ENCODE measurements at places on chromosomes 12 and 14.
A peak's percentile ranks its signal among the peaks of the same experiment; 100 is the strongest.

GRCh38 chr12:32477714-32478113, 78.4 kb downstream of the FGD4 start:
- DNase-seq, result no peak

DNA sequence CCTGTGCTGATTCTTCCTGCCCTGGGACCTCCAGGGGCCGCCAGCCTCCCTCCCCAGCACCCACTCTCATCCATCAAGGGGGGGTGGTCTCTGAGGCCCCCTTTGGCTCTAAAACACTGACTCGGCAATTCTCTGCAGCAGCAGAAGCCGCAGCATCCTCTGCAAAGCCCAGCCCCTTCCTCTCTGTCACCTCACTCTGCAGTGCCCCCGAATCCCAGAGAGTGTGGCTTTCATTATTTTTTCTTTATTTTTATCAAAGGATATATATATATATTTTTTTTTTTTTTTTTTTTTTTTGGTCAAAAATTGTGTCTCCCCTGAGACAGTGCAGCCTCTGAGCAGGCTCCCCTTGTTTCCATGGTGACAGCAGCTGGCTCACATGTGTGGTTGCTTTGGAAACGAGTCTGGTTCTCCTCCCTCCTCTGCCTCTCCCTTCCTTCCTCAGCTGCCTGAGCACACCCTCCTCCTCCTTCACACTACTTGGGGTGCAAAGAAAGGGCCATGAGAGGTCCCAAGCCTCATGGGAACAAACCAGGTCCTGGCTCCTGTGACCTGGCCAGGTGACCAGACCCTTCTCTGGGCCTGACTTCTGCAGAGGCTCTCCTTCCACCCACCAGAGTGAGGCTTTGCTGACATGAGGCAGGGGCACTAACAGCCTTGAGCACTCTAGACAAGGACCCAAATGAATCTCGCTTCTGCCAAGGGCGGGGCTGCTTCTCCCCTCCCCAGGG, 100.5 kb downstream of the LRRC74A start:
- DNase-seq, result peak; percentile 33

GRCh38 chr12:22416801-22417200, 82.3 kb upstream of the ST8SIA1 start:
- no peak for DNase-seq

- no peak for DNase-seq
These were observed 263.3 kb downstream of the SLC16A7 start for GRCh38 chr12:59859171-59859510.

- DNase-seq, result no peak
These were observed 106.4 kb downstream of the EFCAB11 start for GRCh38 chr14:89848165-89848564.

GRCh38 chr12:98439471-98439951, 75.9 kb upstream of the TMPO start:
- DNase-seq, result no peak

DNA sequence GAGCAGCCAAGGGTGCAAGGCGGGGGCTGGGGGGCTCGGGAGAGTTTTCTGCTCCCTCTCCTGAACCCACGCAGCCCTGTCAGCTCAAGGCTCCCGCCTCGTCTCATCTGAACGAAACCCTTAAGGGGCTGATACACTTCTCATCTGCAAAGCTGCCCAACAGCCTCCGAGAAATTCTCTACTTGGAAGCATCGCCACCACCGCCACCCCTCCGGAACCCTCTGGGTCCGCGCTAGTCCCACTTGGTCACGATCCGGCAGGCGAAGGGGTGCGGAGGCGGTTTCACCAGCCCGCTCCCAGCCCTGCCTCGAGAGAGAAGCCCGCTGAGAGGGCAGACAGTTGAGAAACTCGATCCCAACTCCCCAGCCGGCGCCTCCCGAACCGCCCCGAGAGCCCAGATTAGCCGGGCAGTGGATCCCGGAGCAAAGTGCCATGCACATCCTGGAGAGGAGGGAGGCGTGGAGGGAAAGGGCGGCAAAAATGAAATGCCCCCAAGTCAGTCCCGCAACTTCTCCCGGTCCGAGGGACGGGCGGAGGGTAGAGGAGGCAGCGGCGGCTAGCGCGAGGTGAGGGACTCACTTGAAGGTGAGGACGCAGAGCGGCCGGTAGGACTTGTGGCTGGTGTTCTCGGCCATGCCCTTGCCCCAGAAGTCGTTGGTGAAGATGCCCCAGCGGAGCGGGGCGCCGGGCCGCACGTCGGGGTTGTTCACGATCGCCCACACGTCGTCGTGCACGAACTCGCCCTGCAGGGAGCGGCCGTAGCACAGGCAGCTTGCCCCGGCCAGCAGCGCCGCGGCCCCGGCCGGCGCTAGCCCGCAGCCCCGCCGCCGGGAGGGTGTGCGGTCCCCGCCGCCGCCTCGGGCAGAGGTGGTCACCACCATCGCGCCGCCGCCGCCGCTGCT, 620 bp downstream of the TMTC1 start:
- no peak for DNase-seq

- no peak for DNase-seq
These were observed 31.0 kb upstream of the PTCSC3 start for GRCh38 chr14:36207500-36207899.

- DNase-seq, result no peak
These were observed 536.9 kb upstream of the LMO3 start for GRCh38 chr12:17142856-17143255.

DNA sequence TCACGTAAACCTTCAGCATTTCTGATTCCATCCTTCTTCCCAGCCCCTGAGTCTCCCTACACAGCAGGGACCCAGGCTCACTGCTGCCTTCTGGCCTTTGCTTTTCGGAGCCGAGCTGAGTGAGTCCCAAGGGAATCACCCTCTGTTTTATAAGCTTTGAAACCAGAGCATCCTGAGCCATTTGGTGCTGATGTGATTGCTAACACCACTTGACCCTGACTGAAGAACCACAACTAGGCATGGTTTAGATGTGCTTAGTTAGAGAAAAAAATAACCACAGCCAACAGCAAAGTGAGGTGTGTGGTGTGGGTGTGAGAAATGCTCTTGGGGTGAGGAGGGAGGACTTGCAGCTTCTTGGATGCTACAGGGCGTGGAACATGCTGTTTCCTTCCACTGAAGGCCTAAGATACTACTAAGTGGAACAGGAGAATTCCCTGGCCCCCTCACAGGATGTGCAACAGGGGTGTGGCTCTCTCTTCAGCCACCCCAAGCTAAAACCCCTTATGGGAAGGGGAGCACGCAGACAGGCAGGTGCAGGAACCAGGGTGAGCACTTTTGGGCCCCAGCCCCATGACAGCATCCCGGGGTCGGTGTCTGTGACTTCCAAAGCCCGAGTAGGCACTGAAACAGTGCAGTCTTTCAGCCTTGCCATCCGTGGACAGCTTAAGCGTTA, at the start of gene TC2N:
Gene TC2N (minus strand): TSS at position 221 of the 673 bp plus-strand sequence. CDS start 53,767 bp downstream, outside the sequence.
- peak; percentile 32 for DNase-seq

DNA sequence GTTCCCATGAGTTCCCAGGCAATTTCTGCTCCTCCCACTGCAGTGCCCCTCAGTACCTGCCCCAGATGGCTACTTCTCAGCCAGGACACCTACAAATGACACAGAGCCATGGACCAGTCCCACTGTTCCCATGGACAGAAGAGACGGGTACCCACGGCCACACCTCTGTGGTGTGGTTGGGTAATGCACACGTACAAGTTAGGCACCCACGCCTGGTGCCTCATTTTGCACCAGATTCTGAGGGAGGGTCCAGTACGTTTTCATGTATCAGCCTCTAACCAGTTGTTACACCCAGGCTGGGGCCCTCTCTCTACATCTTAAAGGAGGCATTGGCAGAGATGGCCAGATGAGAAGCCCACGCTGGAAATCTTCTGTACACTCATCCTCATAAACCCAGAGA, 114.0 kb downstream of the DICER1 start:
- no peak for DNase-seq

DNA sequence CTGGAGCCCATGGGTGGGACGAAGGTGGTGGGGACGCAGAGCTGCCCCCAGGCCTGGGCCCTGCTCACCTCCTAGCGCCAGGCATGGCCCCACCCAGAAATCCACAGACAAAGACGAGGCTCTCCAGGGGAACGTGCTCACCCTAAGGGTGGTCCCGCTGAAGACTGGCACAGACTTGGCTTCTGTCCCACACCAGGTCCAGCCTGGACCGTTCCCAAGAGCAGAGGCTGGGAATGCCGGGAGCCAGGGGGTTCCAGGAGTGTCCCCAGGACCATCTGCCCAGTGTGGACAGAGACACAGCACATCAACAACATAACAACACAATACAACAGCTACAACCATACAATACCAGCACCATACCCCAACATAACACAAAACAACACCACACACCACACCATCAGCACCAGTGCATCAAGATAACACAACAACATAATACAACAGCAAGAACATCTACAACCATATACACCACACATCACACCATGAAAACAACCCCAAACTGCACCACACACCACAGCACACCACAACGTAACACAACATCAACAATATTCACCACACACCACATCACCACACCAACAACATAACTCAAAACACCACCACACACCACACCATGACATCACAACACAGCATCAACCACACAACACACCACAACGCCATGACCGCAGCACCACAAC, 329.6 kb downstream of the ADGRD1 start:
- no peak for DNase-seq

DNA sequence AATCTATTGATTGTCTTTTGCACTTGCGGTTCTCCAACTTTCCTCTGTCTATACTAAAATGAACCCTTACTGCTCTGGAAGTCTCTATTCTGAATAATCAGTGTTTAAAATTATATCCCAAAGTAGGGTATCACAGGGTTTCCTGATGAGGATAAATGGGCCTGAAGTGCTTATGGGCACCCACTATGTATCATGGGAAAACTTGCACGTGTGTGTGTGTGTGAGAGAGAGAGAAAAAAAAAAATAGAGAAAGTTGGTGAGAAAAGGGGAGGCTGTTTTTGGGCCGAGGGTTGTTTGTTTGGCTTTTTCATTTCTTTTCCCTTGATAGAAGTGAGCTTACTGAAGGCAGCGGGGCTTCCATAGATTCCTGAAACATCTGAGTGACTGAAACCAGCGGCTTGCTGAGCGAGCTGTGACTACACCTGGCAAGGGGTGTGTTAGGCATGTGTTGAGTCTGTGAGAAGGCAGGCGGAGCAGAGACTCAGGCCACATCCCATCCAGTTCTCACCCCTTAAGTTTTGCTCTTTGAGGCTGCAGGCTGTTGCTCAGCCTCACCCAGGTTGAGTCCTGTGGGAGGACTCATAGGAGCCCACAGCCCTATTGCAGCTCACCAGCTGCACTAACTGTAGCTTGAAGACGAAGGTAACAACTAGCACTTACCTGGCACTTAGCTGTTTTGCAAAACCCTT, 17.2 kb downstream of the PPFIBP1 start:
- no peak for DNase-seq

DNA sequence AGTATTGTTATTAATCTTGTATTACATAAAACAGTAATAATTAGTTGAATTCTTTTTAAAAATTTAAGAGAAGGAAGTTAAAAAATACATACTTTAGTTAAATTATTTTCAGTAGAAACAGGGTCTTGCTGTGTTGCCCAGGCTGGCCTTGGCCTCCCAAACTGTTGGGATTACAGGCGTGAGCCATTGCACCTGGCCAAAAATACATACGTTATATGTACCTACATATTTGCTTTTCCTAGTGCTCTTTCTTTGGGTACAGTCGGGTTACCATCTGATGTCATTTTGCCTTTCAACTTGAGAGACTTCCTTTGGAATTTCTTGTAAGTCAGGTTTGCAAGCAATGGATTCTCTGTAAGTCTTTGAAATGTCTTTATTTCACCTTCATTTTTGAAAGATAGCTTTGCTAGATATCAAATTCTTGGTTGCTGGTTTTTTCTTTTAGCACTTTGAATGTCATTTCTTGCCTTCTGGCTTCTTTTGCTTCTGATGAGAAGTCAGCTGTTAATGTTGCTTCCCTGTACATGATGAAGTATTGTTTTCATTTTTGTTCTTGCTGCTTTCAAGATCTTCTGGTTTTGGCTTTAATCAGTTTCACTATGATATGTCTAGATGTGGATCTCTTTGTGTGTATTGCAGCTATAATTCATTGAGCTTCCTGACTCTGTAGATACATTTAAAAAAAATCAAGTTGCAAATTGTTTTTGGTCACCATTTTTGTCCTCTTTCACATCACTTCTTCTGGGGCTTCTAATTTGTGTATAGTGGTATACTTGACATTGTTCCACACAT, 84.4 kb downstream of the SPATS2 start:
- DNase-seq, result no peak

DNA sequence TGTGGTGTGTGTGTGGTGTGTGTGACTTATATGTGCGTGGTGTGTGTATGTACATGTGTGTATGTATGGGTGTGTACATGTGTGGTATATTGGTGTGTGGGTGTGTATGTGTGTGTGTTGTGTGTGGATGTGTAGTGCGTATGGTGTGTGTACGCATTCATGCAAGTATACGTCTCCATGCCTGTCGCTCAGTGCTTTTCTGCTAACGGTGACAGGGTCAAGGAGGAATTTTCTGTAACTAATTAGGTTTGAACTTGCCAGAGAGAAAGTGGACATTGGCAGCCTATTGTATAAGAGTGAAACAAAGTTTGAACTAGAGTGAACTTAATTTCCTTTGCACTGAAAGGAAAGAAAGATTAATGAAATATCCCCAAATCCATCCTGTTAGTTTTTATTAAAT, 120.9 kb upstream of the GSC start:
- no peak for DNase-seq

DNA sequence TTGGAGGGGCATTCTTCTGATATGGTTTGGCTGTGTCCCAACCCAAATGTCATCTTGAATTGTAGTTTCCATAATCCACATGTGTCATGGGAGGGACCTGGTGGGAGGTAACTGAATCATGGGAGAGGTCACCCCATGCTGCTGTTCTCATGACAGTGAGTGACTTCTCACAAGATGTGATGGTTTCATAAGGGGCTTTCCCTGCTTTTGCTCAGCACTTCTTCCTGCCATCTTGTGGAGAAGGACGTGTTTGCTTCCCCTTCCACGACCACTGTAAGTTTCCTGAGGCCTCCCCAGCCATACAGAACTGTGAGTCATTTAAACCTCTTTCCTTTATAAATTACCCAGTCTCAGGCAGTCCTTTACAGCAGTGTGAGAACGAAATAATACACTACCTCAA, 382.4 kb downstream of the VRK1 start:
- no peak for DNase-seq

DNA sequence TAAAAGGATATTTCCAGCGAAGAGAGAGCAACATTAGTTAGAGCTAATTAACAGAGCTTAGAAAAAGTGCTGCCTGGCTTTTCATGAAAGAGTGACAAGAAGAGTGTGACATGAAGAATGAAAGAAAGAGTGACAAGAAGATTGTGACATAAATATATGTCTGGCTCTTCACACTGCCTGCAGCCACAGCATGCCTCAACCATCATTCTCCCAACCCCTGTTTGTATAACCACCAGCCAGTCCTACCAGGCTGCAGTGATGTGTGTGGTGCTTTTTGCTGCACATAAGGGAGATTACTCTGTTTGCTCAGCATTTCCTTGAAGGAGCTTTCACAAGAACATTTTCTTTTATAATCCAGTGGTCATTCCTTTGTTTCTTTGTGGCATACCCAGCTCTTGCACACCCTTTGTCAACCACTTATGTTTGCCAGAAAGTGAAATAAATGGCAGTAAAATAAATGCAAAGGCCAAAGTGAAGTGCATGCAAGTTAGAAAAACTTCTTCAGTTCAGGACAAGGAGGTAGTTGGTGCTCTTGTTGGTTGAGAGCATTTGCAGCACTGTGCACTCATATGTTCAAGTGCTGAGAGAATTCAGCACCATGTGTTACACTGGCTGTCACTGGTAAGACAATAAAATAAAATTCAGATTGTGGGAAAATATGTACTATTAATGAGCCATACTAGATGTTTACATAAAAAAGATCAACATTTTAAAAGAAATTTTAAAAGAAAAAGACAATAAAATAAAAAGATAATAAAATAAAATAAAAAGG, 50.6 kb downstream of the KIF21A start:
- DNase-seq, result no peak

GRCh38 chr14:22300646-22301045, 288.4 kb downstream of the DAD1 start:
- no peak for DNase-seq

GRCh38 chr12:1716911-1717310, 26.0 kb downstream of the ADIPOR2 start:
- DNase-seq, result no peak
